ENCODE measurements at places on chromosomes 16 and 17. TPM values are rescaled to one million over a fixed set of nuclear protein-coding genes. Genes with fewer than 3 reads are reported as not detected.

DNA sequence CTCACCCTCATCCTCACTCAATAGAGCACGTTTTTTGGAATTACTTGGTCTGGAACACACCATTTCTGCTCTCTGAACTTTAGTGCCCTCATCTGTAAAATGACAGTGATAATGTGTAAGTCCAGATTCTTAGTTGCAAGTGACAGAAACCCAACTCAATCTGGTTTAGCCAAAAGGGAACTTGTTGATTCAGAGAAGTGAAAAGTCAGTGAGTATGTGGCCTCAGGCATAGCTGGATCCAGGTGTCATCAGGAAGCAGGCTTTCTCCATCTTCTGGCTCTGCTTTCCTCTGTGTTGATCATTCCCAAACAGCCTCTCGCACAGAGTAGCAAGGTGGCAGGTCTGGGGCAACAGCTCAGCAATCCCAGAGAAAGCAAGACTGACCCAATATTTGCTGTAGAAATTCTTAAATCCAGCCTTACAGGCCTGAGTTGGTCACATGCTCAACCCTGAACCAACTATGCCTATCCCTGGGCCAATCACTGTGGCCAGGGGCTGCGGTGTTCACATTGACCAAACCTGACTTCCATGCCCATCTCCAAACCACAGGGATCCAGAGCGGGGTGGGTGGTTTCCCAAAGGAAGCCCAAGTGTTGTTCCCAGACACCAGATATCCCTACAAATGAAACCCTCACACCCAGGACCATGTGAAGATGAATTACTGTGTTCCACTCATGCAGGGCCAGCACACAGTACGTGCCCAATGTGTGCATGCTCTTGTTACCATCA, 23.3 kb upstream of the ALKBH5 start:
- H3K4me1 ChIP-seq = peaks cover 12% of the 10 kb centered on the region
- no peaks in the 10 kb centered on the region for H3K36me3 ChIP-seq
- DNase-seq = no peak
- H3K27ac ChIP-seq = no peak overlapping the region
- no peaks in the 10 kb centered on the region for H3K27me3 ChIP-seq
- H3K4me3 ChIP-seq = no peak overlapping the region

- H3K4me1 ChIP-seq = peaks cover 5% of the 10 kb centered on the region
- H3K4me3 ChIP-seq = no peak overlapping the region
- H3K27me3 ChIP-seq = peaks cover 6% of the 10 kb centered on the region
- DNase-seq = no peak
Observed at GRCh38 chr16:8880839-8881510, 1.2 kb upstream of the LITAFD start.

DNA sequence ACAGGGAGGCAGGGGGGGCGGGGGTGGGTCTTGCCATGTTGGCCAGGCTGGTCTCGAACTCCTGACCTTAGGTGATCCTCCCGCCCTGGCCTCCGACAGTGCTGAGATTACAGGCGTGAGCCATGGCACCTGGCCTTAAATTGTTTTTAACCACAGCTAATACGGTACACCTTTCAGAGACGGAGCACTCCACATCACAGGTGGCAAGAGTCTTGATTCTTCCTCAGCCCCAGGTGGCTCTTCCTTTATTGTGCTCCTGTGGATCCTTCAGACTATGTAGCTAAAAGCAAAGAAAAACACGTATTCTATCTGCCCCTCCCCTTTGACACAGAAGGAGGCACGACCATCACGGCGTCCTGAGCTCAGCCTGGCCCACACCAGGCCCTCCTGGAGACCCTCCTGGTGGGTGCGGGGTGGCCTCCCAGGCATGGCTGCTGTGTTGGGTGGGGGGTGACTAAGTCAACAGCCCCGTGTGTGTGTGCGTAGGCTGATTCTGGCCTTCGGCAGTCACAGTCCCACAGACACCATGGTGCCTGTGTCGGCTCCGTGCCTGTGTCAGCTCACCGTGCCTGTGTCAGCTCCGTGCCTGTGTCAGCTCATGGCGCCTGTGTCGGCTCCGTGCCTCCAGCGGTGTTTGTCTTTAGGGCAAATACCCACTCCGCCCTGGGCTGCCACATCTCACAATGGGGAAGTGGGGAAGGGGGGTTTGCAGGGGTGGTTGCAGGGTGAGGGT, 10.8 kb upstream of the SECTM1 start:
- H3K4me1 ChIP-seq = peaks cover 6% of the 10 kb centered on the region
- H3K27me3 ChIP-seq = peaks cover 7% of the 10 kb centered on the region
- no peak overlapping the region for H3K27ac ChIP-seq
- DNase-seq = no peak
- no peaks in the 10 kb centered on the region for H3K36me3 ChIP-seq

GRCh38 chr17:48612456-48612853, 1.6 kb upstream of the HOXB7 start:
- H3K27ac ChIP-seq = no peak overlapping the region
- H3K4me1 ChIP-seq = peaks cover 43% of the 10 kb centered on the region
- peak overlapping the region; percentile 71 for H3K4me3 ChIP-seq
- DNase-seq = no peak
- peaks cover 92% of the 10 kb centered on the region for H3K27me3 ChIP-seq

DNA sequence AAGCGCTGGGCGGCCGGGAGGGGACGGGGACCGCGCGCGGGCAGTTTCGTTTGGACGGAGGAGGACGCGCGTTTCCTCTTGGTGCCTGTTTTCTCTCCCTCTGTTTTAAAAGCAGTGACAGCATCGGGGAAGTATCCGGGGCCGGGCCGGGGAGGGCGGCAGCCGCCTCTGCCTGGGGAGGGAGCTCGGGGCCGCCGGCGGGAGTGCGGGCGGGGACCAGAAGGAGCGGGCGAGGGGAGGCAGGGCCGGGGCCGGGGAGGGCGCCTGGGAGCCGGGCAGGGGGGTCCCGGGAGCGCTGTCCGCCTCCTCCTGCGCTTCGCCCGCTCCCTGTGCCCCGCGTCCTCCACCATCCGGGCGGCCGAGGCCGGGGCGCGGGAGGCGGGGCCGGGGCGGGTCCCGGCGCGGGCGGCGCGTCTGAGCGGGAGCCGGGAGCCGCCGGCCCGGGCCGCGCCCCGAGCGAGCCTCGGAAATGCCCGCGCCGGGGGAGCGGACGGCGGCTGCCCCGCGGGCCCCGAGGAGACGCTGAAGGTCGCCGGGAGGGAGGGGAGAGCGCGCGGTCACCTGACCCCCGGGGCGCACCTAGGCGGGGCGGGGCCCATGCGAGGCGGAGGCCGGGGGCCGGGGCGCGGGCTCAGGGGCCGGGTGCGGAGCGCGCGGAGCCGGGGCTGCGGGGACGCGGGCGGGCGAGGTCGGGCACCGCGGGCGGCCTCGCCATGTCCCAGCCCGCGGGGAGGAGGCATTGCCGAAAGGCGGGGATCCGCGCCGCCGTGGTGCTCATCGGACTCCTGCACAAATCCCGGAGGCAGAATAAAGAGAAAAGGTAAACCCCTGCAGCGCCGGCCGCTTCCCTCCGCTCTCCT, 57.3 kb downstream of the RAP1GAP2 start:
- peak; percentile 26 for DNase-seq
- peaks cover 62% of the 10 kb centered on the region for H3K27me3 ChIP-seq
- no peak overlapping the region for H3K27ac ChIP-seq
- peak overlapping the region; percentile 70 for H3K4me3 ChIP-seq
- H3K4me1 ChIP-seq = peaks cover 13% of the 10 kb centered on the region

- DNase-seq = no peak
- no peaks in the 10 kb centered on the region for H3K36me3 ChIP-seq
Observed at GRCh38 chr16:65574326-65574966, 452.6 kb upstream of the CDH11 start.

- peaks cover 64% of the 10 kb centered on the region for H3K4me1 ChIP-seq
- H3K27ac ChIP-seq = no peak overlapping the region
- H3K36me3 ChIP-seq = peaks cover 29% of the 10 kb centered on the region
- no peaks in the 10 kb centered on the region for H3K27me3 ChIP-seq
- H3K4me3 ChIP-seq = no peak overlapping the region
Observed at GRCh38 chr16:24749310-24749709, 19.9 kb downstream of the TNRC6A start.

- DNase-seq = peak; percentile 61
- H3K4me1 ChIP-seq = peaks cover 15% of the 10 kb centered on the region
- H3K4me3 ChIP-seq = peak overlapping the region; percentile 100
- H3K27me3 ChIP-seq = no peaks in the 10 kb centered on the region
- peak overlapping the region; percentile 99 for H3K27ac ChIP-seq
- peaks cover 11% of the 10 kb centered on the region for H3K36me3 ChIP-seq
Observed at GRCh38 chr17:59565959-59566324, 532 bp downstream of the DHX40 start.

DNA sequence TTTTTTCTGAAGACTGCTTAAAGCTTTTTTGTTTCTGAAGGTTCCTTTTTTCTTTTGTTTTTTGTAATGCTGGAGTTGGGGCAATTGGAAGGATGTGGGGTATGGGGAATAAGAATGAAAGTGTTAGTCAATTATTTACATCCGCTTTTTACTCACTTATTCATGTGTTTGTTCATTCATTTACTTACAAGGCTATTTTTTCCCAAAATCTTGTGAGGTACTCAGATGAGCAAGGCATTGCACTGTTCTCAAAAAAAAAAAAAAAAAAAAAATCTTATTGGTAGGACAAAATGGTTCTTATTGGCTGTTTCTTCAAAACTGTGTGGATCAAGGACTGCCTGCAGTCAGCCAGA, 55.7 kb downstream of the PLD6 start:
- H3K4me1 ChIP-seq = peaks cover 5% of the 10 kb centered on the region
- DNase-seq = no peak
- H3K36me3 ChIP-seq = peaks cover 16% of the 10 kb centered on the region
- H3K27me3 ChIP-seq = no peaks in the 10 kb centered on the region
- no peak overlapping the region for H3K4me3 ChIP-seq

GRCh38 chr17:27513849-27514248, 57.6 kb downstream of the KSR1 start:
- H3K4me1 ChIP-seq = peaks cover 12% of the 10 kb centered on the region
- H3K36me3 ChIP-seq = no peaks in the 10 kb centered on the region
- no peak for DNase-seq

DNA sequence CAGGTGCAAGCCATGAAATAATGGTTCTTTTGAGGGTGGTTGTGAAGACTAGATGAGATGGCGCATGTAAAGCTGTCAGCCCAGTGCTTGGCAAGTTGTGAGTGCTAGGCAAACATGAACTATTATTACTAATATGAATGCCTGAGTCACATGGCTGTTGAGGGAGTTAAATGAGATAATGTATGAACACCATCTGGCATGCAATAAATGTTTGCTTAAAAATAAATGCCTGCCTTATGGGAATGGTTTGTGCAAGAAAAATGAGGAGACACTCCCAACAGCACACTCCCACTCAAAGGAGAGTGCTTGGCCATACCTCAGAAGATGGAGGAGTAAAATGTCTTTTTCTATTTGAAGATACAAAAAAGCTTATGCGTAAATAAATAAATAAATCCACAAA, 3.6 kb downstream of the MAPK3 start:
- no peak for DNase-seq
- H3K27ac ChIP-seq = no peak overlapping the region
- H3K36me3 ChIP-seq = peaks cover 5% of the 10 kb centered on the region
- H3K4me3 ChIP-seq = no peak overlapping the region
- H3K27me3 ChIP-seq = no peaks in the 10 kb centered on the region
- peaks cover 24% of the 10 kb centered on the region for H3K4me1 ChIP-seq

DNA sequence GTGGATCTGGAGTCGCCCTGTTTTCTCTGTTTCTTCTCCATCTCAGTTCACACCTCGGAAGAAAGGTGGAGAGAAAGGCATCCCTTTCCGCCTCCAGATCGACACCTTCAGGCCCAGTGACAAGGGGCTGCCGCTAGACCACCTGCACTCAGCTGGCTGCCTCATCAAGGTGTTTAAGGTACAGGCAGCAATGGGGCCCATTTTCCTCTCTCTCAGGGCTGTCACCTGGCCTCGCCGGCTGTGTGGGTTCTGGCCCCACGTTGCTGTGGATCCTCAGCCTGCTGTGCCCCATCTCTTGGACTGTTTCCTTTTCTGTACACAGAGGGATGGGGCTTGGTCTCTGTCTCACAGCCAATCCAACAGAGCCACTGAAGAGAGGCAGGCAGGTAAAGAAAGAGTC, 17.4 kb upstream of the STAC2 start:
- no peaks in the 10 kb centered on the region for H3K36me3 ChIP-seq
- no peak overlapping the region for H3K4me3 ChIP-seq
- DNase-seq = no peak
- H3K27ac ChIP-seq = no peak overlapping the region
- H3K4me1 ChIP-seq = peaks cover 32% of the 10 kb centered on the region
- H3K27me3 ChIP-seq = no peaks in the 10 kb centered on the region

DNA sequence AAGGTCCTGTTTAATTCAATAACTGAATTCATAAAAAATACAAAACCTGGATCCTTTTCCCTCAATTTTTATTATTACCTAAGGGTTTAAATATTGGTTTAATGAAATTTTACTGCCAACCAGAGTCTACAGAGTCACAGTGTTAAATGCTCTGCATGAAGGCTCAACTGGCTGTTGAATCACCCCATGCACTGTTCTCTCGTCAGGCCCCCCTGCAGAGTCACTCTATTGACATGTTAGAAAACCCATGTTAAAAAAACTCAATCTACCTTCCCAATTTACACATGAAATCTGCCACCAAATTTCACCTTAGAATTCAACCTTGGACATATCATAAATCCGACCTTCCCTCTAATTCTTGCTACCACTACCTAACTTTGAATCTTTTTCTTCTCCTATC, 43.3 kb upstream of the ULK2 start:
- no peak overlapping the region for H3K27ac ChIP-seq
- H3K27me3 ChIP-seq = no peaks in the 10 kb centered on the region
- peaks cover 29% of the 10 kb centered on the region for H3K36me3 ChIP-seq

GRCh38 chr17:17752821-17753321, 71.6 kb downstream of the RAI1 start:
- H3K27me3 ChIP-seq = no peaks in the 10 kb centered on the region
- H3K4me3 ChIP-seq = peak overlapping the region; percentile 95
- peaks cover 4% of the 10 kb centered on the region for H3K36me3 ChIP-seq
- peaks cover 68% of the 10 kb centered on the region for H3K4me1 ChIP-seq

DNA sequence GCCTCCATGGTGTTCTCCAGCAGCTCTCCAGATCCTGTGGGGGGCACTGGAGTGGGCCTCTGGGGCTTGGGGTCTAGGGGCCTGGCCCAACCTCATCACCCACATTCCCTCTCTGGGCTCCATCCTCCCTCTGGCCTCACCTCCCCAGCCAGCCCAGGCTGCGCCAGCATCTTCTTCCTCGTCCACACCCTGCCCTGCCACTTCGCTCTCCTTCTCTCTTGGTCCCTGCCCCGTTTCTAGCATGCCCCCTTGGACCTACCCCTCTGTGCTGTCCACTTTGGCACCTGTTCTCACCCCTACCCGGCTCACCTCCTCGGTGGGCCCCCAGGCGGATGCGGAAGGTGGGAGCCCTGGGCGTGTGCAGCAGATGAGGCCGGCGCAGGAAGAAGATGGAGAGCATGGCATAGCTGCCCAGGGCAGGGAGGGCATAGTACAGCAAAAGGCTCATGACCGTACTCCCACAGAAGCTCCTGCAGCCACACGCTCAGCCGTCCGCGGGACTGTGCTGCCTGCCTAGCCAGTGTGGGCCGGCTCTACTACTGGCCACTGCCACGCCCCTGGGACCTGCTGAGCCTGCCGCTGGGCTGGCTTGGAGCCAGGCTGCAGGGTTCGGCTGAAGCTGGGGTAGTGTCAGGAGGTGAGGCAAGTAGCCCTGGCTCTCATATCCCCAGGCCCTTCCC, at the start of gene GDPD3:
TSS of gene GDPD3 (minus strand) at position 507 of the 680 bp plus-strand sequence. CDS start at position 448, 59 bp downstream.
- no peak within 1 kb of the TSS for H3K4me3 ChIP-seq
- no peak for DNase-seq
- peaks cover 2% of the 10 kb centered on the region for H3K4me1 ChIP-seq
- no peak within 1 kb of the TSS for H3K27ac ChIP-seq
- peaks cover 3% of the 10 kb centered on the region for H3K36me3 ChIP-seq
- no peaks in the 10 kb centered on the region for H3K27me3 ChIP-seq

The JPH3 gene
- total RNA-seq = 0.08 TPM

The CD300LG gene
- not detected for total RNA-seq

The NDRG4 gene
- 6.8 TPM for total RNA-seq

The CCDC154 gene
- total RNA-seq = 1.3 TPM

The LRRC59 gene
- total RNA-seq = 110 TPM

The TNFRSF17 gene
- not detected for total RNA-seq

The TNFSF13 gene
- 7.3 TPM for total RNA-seq

The SMIM36 gene
- total RNA-seq = not detected

The CACNG3 gene
- total RNA-seq = not detected

Data from activated naive CD8-positive, alpha-beta T cell treated with anti-CD3 and anti-CD28 coated beads for 36 hours (primary cell).